Stimulated activated CD8-positive, alpha-beta memory T cell treated with anti-CD3 and anti-CD28 coated beads, Interleukin-4, amount 100 ng/mL, for 1 hour (primary cell): ENCODE measurements at places on chromosomes 2 and 18.

- DNase-seq, result no peak
These were observed 75.8 kb downstream of the ARHGEF4 start for GRCh38 chr2:130912471-130912870.

DNA sequence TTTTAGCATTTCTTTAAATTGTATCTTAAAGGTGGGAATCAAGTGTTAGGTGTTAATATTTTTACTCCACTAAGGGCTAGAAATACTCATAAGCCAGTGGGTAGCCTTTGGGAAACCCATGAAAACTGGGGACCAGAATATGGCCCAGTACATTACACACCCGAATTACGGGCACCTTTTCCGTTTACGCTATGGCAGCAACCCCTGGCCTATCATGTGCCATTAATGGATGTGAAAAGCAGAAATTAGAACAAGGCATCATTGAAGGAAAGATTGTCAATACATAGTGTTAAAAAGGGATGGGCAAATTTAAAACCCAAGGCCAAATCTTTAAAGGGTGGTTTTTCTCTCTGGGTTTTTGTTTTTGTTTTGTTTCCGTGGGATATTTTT, 781 bp downstream of the FARP2 start:
- no peak for DNase-seq

DNA sequence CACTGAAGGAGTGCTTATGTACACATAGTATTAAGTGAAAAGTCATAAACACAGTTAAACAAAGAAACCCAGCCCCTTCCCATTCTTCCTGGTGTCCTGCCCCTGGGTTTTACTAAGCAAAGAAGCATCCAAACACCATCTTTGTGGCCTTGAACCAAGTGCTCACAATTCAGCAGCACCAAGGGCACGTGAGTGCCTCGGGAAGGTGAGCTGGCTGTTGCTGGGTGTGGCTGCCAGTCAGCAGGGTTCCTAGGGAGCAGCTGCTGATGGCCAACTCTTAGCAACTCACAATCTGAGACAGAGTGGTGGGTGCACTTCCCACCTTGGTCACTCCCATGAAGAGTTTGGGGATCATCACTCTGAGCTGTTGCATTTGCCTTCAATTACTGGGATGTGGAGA, 97.7 kb upstream of the PGAP1 start:
- no peak for DNase-seq

DNA sequence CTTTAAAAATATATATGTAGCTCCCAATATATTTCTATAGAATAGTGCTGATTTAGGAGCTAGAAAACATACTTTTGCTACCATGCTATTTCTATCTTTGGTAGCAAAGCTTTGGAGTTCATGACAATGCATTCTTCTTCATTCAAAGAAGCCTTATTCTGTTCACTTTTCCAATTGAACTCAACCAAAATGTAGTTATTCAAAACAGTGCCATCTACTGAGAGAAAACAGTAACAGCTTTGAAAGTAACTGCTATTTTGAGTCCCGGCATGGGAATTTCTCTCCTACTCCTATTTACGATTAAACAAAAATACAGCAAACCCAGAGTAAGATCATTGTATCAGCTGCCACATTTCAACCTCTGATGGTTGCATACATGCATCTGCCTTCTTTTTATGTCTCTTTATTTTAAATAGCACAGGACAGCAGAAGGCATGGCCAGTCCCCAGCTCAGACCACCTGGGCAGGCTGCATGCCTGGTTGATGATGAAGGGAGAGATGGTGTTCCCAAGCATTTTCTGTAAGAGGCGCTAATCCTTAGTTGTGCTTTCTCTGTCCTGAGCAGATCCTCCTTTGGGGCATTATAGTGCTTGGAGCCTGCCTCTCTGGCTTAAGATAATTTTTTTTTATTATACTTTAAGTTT, 69.7 kb upstream of the SULT1C3 start:
- no peak for DNase-seq

DNA sequence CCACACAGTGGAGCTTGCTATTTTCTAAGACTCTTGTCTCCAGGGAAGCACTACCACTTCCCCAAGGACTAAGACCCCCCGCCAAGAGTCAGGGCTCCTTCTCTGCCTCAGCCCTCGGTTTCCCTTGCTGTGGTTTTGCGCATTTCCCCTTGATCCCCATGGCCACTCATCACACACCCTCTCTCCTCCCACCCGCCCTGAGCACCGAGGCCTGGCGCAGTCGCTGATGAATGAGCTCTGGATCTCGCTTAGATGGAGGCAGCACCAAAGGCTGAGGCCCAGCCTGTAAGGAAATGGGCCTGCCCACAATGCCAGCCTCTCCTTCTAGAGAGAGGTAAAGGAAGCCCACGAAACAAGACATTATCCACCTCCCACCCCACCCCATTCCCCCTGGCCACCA, 96.9 kb downstream of the TNS1 start:
- DNase-seq, result no peak

DNA sequence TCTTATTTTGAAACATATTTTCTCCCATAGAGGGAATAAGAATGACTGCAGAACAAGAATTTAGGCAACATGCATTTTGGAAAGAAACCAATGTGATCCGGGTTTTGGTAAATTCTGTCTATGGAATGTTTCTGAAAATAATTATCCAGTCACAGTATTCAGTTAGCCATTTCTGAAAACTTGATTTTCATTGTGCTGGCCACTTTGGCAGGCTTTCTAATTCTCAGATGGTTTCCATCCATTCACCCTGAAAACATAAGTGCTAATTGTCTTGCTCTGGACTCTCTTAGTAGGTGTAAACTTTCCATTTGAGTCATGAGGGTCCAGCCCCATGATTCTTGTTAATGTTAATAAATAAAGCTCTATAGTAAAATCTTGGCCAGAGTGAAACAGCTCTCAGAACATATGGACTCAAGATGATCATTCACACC, 176.5 kb downstream of the RBM43 start:
- no peak for DNase-seq

DNA sequence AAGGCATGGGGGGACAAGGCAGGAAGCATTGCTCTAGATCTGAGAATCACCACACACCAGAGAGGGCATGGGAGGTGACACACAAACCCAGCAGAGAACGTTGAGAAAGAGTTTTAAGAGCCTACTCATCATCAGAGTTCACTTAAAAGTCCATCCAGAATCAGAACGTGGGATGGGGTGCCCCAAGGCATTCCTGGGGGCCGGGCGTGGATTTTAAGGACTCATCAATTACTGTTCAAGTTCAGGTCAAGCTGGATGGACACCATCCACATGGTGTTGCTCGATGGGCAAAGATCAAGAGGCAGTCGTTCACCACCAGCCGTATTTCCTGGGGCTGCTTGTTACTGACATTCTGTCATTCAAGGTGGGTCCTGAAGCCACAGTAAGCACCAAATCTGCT, 34.9 kb downstream of the BCL11A start:
- no peak for DNase-seq

DNA sequence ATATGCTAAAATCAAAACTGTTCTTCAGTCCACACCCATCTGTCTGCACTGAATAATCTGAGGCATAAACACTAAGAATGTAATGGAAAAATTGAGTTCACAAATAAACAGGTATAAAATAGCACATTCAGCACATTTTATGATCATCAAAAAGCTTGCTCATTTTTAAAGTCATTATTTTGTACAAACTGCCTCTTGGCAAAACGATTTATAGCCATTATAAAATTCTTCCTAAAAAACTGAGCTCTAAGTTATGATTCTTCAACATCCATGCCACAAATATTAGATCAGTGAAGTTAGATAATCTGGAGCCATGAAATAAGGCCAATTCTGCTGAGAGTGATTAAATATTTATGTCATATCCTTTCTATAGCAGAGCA, 233.5 kb downstream of the DYM start:
- no peak for DNase-seq

DNA sequence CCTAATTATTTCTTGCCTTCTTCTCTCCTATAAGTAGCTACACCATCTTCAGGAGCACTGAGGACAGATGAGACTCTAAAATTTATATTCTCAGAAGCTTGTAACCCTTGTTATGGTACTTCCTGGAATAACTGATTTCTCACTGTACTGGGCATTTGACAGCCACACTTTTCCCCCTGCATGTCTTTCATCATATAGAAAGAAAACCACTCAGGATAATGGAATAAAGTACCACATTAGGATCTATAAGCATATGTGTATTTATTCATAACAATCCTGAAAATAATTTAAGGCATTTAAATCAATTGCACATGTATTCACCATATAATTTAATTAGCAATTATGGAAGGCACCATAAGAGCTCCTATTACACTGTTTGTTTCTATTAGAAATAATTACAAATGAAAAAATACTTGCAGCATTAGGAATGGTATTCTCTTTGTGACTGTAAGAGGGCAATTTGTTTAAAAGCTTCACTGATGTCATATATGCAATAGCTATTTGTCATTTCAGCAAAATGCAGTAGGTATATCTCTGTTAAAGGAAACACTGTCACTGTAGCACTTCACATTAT, 216.9 kb upstream of the FSHR start:
- no peak for DNase-seq

GRCh38 chr2:797556-797955, 120.3 kb upstream of the TMEM18 start:
- DNase-seq, result no peak

DNA sequence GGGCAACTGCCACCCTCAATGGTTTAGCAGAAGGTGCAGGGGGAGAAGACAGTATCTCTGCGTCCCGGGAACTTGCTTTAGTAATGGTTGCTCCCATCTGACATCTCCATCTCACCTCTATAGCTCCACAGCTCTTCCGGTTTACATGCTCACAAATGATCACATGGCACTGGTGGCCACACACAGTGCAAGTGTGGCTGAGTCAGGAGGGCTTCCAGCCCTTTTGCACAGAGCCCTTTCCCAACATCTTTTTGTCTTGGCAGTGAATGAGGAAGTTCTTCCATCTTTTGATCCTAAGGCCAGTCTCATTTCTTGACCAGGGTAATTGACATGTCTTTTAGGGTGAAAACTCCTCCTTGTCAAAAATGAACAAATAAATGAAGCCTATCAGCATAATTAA, 347.7 kb downstream of the LPIN1 start:
- DNase-seq, result no peak

DNA sequence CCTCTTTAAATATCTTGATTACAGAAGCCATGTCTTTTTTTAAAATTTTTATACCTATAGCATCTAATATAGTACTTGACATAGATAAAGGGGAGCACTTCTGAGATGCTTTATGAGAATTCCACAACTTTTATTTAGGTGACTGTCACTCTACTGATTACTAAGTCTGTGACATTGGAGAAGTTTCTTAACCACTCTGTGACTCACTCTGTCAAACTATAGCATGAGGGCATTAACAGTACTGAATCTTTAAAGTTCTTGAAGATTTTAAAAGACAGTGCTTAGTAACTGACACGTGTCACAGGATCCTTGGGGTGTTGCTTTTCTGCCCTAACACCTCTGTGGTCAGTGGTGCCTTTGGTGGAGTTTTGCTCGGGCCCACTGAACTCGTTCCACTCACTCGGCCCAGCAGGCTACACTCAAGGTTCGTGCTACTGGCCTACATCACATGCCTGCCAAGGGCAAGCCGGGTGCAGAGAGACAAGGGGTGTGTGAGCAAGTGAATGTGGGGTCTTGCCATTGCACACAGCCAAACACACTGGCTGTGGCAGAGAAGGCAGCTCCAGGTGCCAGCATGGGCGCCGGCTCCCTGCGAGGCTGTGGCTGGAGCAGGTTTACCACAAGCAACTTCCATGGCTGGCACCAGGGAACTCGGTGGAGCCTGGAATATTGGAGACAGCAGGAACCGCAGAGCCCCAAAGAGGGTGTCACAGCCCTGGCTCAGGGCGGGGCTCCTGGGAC, 734.0 kb upstream of the CDH7 start:
- DNase-seq, result no peak

GRCh38 chr2:127219171-127220070, 678 bp downstream of the CYP27C1 start:
- no peak for DNase-seq

DNA sequence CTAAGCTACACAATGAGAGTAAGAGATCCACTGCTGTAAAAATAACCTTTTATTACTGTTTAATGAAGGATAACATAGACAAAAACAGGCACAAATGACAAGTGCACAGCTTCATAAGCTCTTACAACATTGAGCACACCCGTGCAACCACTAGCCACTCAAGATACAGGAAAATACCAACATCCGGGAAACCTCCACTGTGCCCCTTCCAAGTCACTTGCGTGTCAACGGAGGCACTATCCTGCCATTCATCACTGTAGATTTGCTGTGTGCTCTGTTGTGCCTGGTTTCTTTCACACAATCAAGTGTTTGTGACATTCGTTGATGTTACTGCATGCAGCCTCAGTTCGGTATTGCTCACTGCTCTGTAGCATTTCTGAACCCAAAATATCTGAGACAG, 292.9 kb upstream of the MYT1L start:
- no peak for DNase-seq

DNA sequence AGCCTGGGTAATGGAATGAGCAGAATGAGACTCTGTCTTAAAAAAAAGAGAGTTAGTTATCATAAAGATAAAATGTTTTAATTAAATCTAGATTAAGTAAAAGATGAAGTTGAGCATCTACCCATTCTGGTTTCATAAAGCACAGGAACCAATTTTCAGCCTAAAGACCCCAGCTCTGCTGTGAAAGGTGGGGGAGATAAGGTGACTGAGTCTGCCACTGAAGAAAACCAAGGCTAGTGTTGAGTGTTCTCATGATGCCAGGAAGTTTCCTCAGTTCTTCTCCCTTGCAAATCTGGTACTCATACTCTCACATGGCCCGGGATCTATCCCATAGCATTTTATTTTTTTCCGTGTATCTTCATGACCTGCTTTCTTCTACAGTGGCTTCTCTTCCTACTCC, 10.4 kb upstream of the CXCR4 start:
- DNase-seq, result no peak

- no peak for DNase-seq
These were observed 48.2 kb downstream of the LONRF2 start for GRCh38 chr2:100274076-100274475.

- no peak for DNase-seq
These were observed 94.7 kb upstream of the SP3 start for GRCh38 chr2:174059884-174060244.

- peak; percentile 15 for DNase-seq
These were observed 11.4 kb upstream of the ALPI start for GRCh38 chr2:232444409-232445148.

DNA sequence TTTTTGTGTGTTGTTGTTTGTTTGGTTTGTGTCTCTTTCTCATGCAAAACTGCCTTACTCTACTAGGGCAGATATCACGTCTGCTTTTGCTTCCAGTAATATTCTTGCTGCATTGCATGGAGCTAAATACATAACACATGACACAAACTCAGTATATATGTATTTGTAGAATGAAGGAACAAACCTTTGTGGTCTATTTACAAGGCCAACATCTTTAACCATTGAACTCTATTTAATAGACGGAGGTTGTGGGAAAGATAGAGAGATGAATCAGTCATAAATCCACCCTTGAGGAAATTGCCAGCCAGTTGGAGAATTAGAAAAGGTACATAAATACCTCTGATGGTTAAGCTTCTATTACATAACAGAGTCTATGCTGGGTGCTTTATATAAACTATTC, 26.0 kb upstream of the IL1RL1 start:
- DNase-seq, result no peak
